ENCODE measurements at places on chromosomes 7 and 10. TPM values are rescaled to one million over a fixed set of nuclear protein-coding genes. Genes with fewer than 3 reads are reported as not detected.

- no peak for DNase-seq
Observed at GRCh38 chr10:60629332-60629731, 148.9 kb upstream of the CDK1 start.

DNA sequence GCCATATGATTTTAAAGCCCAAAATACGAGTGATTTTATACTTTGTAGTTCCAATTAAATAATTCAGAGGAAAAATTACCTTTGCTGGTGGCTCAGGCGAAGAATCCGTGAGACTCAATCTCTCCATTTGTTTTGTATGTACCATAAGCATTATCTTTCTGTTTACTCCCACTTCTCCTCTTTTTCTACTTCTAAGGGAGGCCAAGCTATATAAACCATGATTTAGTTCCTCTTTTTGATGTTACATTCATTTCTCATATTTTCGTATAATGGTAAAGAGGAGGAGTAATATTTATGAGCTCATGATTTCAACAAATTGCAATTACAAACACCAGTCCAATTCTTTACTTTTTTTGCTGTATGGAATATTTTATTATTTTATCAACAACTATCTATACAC is 50.6 kb upstream of the TES start:
- DNase-seq: no peak

DNA sequence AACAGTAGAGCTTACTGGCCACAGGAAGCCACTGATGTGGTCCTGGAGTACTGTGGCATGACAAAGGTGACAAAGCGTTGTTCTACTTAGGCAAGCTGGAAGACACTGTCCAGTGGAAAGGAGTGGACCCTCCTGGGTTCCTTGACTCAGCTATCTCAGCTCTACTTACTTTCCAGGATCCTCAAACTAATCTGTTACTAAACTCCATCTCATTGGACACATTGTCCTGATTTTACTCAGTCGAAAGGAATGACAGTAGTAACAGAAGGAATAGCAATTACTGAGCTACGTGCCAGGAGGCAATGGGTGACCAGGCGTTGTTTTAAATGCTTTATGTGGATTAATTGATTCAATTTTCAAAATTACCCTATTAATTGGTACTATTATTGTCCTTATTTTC is 41.6 kb downstream of the ABLIM1 start:
- no peak for DNase-seq

DNA sequence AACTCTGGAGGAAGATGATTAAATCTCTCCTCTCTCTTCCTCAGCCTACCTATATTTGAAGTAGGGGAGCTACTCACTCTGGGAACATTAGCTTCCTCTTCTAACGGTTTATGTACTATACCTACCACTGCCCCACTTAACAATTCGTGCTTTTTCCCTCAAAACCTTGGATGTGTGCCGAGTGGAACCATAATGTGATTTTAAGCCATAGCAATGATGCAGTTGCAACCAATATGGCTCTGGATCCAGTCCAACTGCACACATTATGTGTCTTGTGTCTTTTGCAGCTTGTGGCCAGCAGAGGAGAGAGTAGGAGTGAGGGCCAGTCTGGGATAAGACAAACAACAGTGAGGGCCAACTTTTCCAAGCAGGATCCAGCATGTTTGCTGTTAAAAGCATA is 170.7 kb downstream of the GATA3 start:
- no peak for DNase-seq

- no peak for DNase-seq
Observed at GRCh38 chr7:4297918-4298219, 384.2 kb upstream of the FOXK1 start.

DNA sequence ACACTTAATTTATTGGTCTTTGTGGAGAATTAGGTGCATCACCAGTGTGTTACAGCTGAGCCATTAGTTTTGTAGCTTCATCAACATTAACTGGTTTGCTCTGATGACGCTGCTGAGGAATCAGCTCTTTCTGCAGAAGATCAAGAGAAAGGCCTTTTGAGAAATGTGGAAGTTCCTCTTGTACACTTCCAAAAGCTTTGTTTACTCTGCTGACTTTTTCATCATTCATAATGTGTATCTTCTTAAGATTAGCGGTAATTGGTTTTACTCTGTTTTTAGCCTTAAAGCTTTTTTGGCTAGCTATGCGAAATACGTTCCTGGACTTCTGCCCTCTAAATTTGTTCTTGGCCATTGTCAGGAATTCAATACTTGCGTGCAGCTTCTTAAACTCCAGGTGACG is 8.2 kb upstream of the PHYH start:
- DNase-seq: no peak

DNA sequence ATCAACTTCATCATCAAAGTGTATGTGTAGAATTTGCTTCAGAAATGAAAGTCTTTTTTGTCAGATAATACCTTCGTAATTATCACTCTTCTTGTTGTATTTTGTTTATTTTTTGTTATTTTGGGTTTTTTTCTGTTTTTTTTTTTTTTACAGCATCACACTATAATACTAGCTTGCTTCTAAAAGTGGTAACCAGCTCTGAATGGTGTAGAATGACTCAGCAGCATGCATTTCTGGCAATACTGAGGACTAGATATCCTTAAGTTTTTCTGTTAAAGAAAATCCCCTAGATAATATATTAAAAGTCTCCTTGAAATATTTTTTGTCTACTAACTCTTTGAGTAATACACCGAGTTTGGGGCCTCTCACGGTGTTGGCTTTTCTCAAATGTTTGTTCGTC is 109.1 kb downstream of the LMBR1 start:
- no peak for DNase-seq

DNA sequence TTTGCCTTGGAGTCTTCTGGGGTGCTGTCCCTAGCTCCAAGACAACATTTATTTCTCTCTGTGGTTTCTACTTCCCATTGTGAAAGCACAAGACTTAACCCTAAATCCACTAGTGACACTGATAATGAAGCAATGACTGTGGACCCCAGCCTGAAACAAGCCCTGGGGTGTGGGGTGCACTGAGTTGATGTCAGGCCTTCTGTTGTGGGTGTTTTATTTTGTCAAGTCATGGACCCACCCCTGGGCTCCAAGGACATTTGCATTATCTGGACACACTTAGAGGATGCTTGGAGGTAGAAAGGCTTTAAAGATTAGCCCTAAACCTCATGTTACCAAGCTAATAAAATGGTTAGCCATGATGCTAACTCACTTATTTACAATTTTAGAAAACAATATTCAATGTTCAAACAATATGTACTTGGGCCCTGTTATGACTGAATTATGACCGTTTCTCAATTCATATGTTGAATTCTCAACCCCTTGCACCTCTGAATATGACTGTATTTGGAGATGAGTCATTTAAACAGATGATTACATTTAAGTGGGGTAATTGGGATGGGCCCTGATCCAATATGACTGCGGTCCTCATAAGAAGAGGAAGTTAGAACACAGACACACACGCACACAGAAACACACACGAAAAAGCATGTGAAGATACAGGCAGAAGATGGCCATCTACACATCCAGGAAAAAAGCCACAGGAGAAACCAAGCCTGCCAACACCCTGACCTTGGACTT is 137.2 kb upstream of the IGFBP3 start:
- no peak for DNase-seq

DNA sequence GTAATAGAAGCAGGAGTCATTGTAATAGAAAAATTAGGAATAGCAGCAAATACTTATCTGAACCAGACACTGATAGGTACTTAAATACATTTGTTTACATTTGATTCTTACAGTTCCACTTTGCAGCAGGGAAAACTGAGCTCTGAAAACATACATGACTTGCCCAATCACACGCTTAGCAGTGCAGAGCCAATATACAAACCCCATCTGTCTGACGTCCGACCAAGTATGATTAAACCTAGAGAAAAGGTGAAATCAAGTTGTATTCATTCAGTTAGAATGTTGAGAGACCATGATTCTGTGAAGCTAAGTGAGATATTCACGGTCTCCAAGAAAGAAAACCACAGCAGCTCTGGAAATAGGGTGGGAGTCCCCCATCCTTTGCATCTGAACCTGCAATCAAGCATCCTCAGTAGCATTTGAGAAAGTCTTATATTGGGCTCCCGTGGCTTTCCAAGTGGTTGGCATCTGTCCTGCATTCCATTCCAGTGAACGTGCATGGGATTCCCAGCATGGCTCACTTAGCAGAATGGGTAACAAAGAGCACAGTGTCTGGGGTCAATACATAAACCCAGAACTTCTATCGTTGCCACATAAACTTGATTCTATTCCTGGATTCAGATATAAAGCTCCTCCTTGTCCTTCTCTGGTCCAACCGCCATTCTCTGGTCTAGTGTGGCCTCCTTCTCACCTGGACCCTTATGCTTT is 148.7 kb upstream of the RSU1 start:
- DNase-seq: peak; percentile 95

GRCh38 chr10:70679498-70679897 is 7.2 kb downstream of the ADAMTS14 start:
- DNase-seq: no peak

GRCh38 chr10:33703501-33704213 is 369.2 kb upstream of the NRP1 start:
- no peak for DNase-seq

- DNase-seq: no peak
Observed at GRCh38 chr7:105875505-105875904, 894 bp downstream of the ATXN7L1 start.

DNA sequence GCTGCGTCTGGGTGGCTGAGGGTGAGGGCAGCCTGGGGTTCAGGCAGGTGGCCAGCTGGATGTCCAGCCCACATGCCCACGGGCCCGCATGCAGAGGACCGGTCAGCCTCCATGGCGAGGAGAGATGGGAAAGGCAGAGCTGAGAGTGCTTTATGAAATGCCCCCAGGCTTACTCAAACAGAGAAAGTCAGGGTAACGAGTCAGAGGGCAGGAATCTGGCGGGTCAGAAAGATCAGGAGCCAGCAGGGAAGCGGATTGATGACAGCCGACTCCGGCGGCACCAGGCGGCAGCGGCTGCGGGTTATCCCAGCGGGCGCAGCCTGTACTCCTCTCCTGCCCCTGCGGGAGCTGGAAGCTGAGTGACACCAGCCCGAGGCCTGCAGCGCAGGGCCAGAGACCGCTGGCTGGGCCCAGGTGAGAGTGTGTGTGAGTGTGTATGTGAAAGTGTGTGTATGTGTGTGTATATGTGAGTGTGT is 13.4 kb downstream of the SLC13A4 start:
- no peak for DNase-seq

GRCh38 chr7:103011650-103012049 is 62.9 kb downstream of the FBXL13 start:
- no peak for DNase-seq

DNA sequence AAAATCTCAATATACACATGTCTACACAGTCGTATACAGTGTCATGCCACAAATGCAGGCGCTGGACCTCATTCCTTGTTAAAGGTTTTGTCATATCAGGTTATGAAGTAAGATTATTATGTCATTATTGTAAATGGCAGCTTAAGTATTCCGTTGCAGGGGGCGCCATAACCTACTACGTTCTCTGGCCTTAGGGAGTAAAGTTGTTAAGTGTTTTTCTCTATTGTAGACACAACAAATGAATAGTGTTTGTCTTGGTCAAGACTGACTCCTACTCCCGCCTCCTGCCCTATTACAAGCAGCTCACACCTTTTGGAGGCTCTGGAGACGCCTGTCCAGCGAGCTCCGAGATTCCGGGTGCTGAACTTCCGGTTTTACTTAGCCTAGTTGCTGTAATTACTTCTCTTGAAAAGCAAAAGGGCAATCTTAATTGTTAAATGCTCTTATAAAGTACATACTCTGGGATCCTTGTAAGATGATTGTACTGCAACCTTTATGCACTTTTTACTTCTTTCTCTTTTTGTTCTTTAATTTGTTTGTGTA is 994 bp downstream of the GATAD1 start:
- DNase-seq: peak; percentile 31

DNA sequence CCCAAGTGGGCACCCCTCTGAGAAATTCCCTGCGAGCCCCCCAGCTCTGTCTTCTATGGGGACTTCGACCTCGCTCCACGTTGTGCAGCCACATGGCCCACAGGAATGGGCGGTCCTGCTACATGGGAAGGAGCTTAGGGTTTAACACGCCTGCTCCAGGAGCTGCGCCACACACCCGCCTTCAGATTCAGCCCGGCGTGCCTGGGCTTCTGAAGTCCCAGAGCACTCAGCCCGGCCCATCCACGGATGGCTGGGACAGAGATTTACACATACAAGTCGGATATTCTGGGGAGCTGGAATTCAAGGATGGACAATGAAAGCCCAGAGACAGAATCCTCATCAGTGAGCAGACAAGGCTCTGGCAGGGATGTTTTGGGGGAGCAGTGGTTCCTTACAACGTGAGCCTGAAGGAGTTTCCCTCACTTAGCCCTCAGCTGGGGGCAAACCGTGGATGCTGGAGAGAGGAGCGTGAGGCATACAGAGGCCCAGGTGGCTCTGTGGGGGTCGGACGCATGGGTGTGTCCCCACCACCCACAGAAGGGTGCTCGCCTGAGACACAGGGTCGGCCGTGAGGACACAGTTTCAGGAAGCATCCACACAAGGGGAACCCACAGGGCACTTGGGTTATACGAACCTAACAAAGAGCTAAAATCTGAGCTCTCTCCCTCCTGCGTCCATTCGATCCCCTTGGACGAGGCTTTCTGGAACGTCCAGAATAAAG is 372.9 kb downstream of the DNAJB6 start:
- DNase-seq: no peak

GRCh38 chr7:122383934-122384333 is 79.4 kb upstream of the FEZF1 start:
- DNase-seq: peak; percentile 1

DNA sequence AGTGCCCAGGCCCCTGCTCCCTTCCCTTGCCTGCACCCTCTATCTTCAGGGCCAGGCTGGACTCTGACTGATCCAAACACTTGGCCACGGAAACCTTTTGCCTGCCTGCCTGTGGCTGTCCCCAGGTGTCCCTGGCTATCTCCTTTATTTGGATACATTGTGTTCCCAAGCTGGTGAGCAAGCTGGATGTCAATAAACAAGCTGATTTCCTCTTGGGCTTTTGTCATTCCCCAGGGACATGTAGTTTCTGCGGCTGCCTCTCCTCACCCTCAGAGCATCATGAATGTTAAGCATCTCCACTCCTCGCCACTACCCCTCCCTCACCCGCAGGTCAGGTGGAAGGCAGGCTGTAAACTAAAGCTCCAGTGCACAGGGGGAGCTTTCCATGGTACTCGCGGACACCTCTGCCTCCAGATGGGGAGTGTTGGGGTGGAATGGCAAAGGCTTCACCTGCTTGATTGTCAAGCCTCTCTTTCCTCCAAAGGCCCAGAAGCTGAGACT is 6.9 kb downstream of the GHRHR start:
- no peak for DNase-seq

DNA sequence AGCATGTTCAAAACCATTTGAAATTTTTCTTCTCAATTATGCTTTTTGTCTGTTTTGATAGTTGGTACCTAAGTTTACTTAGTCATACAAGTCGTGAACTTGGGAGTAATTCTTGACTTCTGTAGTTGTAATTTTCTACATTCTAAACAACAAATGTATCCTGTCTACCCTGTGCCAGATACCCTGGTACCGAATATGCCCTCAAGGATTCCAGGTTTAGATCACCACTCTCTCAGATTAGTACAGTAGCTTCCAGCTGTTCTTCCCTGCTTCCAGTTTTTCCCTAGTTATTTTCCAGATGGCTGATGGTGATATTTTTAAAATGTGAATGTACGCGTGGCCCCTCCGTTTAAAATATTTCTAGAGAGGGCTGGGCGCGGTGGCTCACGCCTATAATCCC is 6.5 kb downstream of the STAM start:
- DNase-seq: no peak

PRF1 gene
- not detected for total RNA-seq

TMEM270 gene
- total RNA-seq: not detected

OR13A1 gene
- total RNA-seq: not detected

JCAD gene
- total RNA-seq: 1.7 TPM

GPRIN2 gene
- 9.2 TPM for total RNA-seq

STOX1 gene
- total RNA-seq: 0.21 TPM

ITGA8 gene
- total RNA-seq: 0.13 TPM

HOXA7 gene
- 28.8 TPM for total RNA-seq

PRSS37 gene
- not detected for total RNA-seq

OGDHL gene
- total RNA-seq: 1.7 TPM

RARRES2 gene
- total RNA-seq: 0.38 TPM

Measured in kidney epithelial cell (primary cell).